ENCODE measurements at places on chromosomes 2 and 18. TPM values are rescaled to one million over a fixed set of nuclear protein-coding genes. Genes with fewer than 3 reads are reported as not detected.

The DSEL gene
- 71.4 TPM for total RNA-seq

DNA sequence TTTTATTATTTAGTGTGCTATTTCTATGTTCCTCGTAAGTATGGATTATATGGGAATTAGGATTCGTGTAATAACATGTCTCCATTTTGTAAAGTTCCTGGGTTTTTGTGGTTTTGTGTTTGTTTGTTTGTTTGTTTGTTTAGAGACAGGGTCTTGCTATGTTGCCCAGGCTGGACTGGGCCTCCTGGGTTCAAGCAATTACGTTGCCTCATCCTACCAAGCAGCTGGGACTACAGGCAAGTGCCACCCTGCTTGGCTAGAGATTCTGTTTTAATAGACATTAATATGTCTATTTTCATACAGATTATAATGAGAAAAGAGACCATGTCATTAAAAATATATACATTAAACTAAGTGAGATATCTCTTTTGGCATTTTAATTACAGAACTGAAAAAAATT is 35.2 kb upstream of the OTX1 start:
- no peak for DNase-seq

GRCh38 chr2:11387843-11388242 is 43.4 kb upstream of the ROCK2 start:
- DNase-seq = no peak

DNA sequence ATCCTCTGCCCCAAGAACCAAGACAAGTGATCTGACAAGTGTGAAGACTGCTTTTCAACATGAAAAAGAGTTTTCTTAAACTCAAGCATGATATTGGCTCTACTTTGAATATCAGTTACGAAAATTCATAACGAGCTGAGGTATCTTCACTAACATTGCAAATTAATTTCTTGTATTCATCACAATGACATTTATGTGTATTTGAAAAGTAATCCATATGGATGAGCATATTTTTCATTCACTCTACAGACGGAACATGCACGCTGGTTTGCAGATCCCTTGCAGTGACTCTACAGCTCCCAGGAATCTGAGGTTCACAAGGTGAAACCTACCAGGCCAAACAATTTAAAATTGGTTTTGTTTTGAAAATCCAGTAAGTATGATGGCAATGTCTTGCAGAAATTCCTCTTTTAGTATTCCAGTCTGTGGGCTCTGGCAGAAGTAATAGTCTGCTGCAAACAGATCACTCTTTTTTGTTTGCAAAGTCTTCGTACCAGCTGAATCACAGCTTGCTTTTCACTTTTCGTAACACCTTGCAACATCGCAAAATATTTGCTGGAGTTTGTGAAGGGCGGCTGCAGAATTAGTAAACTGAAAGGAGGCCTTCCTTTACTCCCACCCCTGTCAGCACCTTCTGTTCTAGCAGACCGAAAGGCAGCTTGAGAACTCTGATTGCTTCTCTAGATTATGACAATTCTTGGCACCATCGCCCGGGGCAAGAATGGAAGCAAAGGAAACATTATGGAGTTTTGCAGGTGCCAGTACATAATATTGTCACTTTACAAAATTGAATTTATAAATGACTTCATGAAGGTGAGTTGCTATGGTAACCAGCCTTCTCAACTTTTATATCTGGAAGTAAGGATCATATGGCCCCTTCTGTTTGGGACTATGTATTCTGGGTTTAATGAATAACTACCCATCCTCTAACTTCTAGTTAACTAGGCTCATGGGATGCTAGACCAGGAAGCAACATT is 168.7 kb downstream of the TMEM247 start:
- DNase-seq = no peak

DNA sequence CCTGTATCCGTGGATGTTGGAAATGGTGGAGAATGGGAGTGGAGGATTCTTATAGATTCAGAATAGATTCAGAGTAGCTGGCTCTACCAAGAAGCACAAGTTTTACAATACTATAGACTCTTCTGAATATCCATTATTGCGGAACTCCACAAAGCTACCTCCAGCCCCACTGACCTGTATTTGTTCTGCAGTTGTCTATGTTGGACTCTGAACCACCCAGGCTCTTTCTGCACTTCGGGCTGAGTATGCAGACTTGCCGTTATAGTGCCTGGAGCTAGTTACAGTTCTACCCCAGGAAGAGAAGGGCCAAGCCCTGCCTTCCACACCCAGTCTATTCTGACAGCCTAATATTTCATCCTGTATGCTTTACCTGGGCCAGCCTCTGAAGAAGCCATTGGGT is 4.4 kb upstream of the RGPD4 start:
- no peak for DNase-seq

The CHRNG gene
- 0.16 TPM for total RNA-seq

The GALR1 gene
- total RNA-seq = 0.16 TPM

DNA sequence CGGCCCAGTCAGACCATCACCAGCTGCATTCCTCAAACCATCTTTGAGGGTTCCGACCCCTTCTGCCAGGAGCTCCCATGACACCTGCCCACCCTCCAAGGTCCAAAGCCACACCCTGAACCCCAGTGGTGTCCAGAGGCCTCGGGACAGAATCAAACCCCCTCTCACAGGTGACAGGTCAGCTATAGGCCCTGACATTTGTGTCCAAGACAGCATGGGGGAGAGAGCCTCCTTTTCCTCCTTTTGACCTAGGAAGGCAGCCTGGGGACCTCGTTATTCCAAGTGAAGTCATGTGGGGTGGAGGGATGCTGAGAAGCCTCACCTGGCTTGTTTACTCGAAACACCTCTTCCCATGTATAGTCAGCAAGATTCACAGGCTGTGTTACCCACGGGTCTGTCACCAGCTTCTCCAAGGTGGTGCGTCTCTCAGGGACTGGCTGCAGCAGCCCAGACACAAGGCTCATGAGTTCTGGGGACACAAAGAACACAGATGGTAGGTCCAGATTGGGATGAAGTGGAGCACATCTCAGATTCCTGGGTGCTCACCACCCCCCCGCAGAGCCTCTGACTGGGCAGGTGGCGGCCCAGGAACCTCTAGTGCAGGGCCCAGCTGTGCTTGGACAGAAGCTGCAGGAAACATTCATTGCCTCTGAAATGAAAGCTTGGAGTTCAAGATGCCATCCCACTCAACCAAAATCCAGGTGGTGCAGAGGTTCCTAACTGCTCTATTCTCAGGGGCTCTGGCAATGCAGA is 5.1 kb upstream of the MTERF4 start:
- no peak for DNase-seq

DNA sequence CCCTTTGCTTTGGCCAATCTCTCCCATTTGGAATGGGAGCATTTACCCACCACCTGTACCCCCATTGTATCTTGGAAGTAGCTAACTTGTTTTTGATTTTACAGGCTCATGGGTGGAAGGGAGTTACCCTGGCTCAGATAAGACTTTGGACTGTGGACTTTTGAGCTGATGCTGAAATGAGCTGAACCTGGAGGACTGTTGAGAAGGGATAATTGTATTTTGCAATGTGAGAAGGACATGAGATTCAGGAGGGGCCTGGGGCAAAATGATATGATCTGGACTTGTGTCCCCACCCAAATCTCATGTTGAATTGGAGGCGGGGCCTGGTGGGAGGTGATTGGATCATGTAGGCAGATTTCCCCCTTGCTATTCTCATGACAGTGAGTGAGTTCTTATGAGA is 58.6 kb upstream of the ZFP36L2 start:
- no peak for DNase-seq

DNA sequence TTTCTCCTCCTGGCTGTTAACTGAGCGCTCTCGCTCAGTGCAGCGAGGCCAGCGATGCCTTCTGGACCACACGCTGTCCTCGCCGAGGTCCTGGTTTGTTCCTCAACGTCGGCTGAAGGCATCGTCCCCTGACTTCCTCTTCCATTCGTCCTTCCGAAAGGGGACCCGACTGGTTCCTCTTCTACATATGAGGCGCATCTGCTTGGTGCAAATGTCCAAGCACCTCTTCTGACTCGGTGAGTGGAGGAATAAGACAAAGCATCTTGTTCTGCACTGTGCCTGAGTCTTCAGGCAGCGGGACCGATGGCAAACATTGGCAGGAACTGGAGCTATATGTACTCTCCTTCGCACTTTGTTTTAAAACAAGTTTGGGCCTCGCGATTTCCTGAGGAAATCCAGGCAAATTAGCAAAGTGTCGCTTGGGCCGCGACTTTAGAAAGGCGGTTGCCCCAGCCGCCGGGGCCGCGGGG is 621 bp upstream of the KCNS3 start:
- no peak for DNase-seq

- no peak for DNase-seq
Observed at GRCh38 chr2:138819964-138820363, 39.8 kb upstream of the NXPH2 start.

The MALL gene
- 0.94 TPM for total RNA-seq

DNA sequence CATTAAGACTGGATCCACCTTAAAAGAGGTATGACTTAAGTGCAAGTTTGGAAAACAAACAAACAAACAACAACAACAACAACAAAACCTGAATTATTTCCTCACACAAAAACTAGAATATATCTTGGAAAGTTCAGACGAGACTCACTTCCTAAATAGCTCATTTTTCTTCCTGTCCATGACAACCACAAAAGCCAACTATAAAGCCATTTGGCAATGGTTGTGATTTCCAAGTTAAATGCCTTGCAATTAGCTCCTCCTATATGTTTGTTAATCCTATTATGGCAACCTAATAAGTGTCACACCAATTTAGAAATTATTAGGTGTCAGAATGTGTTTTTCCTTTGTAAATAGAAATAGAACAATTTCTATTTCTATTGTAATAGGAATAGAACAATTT is 91.6 kb upstream of the ARL5A start:
- no peak for DNase-seq

DNA sequence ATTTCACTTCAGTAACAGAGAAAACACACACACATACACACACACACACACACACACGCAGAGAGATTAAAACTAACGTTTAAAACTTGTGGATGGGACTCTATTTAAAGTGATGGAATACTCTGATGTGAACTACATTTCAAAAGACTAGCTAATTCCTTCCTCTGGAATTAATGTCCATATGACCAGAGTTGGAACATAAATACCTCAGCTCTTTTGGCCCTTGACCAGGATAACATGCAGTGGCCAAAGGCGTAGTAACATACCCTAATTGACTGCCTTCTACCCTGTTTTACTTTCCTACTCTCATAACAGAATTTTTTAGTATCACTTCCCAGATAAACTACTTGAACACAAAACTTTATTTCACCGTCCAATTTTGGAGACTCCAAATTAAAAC is 671.3 kb upstream of the CHAC2 start:
- DNase-seq = no peak

The SERPINB13 gene
- not detected for total RNA-seq

DNA sequence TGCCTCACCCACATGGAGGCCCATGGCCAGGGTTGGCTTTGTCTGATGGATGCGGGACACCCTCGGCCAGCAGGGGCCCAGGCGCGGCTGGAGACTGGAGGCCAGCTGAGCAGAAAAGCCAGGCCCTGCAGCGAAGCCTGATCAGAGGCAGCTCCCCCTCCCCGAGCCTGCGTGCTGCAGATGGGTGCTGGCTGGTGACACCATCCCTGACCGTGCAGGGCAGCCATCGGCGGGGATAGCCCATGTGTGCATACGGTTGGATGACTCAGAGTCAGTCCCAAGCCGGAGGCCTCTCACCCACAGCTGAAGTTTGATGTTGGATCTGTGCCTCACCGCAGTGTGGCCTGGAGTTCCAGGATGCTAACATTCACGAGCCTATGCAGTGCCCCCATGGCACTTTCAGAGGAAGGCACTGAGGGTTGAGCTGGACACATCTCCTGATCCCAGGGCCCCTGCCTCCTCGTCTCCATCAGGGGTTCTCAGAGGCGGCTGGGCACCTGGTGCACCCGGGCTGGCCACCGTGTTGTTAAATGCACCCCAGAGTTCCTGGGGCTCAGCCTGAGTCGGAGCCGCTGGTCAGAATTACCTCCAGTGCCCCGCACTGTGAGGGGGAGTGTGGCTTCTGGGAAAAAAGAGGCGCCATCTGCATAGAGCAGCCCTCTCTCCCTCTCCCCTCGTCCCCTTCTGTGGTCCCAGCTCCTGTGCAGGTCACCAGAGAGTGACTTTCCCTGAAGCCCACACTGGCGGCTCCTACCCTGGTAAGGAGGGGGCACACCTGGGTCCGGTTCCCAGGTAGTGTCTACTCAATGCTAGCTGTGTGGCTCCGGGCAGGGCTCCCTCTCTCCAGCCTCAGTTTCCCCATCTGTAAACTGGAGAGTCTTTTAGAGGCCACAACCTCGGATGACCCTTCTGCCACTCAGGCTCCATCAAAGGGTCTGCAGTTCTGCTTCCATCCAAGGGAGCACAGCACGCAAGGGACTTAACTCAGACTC is 19.4 kb upstream of the KIF1A start:
- DNase-seq = no peak

The PROKR1 gene
- total RNA-seq = 2.0 TPM

The RAB27B gene
- 35.1 TPM for total RNA-seq

The RBBP8 gene
- total RNA-seq = 45.7 TPM

GRCh38 chr2:114684403-114684802 is 242.0 kb downstream of the DPP10 start:
- DNase-seq = no peak

DNA sequence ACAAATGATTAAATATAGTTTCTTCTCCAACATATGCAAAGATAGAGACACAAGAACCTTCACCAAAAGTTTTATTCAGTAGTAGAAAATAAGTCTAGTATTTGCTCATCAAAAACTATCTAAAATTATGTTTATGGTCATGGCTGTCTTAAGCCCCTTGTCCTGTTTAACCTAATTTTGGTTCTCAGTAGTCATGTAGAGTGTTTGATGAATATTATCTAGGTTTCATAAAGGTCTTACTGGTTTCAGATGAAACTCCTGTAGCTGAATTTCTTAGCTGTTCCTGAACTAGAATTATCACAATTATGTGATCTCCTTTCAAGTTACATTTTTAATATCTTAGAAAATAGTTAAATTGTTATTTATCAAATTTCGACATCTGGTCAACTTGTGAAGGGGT is 228.0 kb upstream of the SPHKAP start:
- no peak for DNase-seq

The ABCB11 gene
- total RNA-seq = 0.16 TPM

- DNase-seq = no peak
Observed at GRCh38 chr2:146503366-146503765, 1341.5 kb upstream of the ACVR2A start.

DNA sequence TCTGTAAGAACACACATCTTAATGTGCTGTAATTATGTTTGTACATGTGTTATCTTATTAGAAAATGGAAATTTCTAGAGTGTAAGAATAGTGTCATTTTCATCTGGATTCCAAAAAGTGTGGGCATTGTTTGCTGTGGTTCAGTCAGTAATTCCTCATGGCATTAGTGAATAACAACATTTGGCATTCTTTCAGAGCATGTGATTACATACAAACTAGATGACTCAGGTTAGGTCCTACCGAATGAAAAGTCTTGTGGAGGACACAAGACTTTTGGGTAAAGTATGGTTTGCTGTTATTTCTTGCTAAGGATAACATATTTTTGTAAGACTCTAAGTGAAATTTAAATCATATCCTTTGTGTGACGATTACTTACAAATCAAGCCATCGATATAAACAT is 593.1 kb upstream of the NRXN1 start:
- DNase-seq = no peak
